Stimulated activated CD8-positive, alpha-beta memory T cell treated with anti-CD3 and anti-CD28 coated beads, Interleukin-7, amount 100 ng/mL, for 1 hour (primary cell): ENCODE measurements at places on chromosomes 4 and X.

GRCh38 chr4:39658756-39659155, 20.1 kb upstream of the SMIM14 start:
- no peak for DNase-seq

- DNase-seq = no peak
These were observed 491.9 kb downstream of the MID1IP1 start for GRCh38 chrX:39293203-39293602.

- DNase-seq = no peak
These were observed 58.7 kb downstream of the PPEF2 start for GRCh38 chr4:75843596-75843995.

DNA sequence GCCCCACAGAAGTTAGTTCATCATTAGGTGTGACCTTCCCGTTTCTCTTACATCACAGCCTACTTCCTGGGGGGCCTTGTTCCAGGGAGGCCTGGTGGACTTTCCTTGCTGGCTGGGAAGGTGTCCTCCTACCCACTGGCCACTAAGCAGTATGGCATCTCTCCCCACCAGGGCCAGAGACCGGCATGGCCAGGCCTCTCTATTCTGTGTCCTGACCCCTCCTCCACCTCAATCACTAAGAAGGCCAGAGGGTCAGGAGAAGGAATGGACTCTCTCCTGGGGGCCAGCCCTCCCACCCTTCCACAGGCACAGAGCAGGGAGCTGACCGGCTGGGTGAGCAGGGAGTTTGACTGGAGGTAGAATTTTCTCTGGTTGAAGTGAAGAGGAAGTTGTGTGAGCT, 81.9 kb downstream of the PJA1 start:
- DNase-seq = no peak

- no peak for DNase-seq
These were observed 148.9 kb downstream of the ADAM29 start for GRCh38 chr4:175066923-175067627.

DNA sequence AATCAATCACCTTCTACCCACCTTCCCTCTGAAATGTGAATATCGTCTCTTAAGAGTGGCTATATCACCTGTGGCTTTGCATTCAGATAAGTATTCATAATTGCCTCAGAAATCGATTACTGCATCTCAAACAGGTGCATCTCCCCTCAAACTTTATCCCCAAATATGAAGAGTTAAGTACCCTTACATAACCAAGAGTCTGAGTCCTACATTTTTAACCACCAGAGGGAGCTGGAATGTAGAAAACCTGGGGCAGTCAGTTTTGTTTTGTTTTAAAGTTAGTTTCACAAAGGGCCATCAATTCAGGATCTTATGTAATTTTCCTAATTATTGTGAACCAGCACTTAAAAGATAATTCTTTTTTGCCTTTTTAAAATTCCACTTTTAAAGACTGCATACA, 5.7 kb downstream of the TCEANC start:
- DNase-seq = no peak

DNA sequence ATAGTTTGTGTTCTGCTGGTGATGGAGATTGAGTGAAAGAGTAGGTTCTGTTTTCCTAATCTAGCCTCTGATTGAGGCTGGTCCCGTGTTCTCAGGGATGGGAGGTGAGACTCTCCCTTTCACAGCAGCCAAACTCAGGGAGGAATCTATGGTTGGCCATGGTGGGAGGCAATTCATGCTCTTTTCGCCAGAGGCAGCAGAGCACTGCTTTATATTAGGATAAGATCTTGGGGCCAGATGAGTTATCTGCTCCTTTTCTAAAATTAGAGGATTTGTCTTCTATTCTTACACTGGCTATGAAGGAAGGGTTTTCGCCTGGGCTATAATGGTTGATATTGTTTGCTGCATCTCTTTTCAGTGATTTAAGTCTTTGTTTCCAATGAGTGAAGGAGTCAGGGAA, 63.9 kb upstream of the NLGN4X start:
- no peak for DNase-seq

DNA sequence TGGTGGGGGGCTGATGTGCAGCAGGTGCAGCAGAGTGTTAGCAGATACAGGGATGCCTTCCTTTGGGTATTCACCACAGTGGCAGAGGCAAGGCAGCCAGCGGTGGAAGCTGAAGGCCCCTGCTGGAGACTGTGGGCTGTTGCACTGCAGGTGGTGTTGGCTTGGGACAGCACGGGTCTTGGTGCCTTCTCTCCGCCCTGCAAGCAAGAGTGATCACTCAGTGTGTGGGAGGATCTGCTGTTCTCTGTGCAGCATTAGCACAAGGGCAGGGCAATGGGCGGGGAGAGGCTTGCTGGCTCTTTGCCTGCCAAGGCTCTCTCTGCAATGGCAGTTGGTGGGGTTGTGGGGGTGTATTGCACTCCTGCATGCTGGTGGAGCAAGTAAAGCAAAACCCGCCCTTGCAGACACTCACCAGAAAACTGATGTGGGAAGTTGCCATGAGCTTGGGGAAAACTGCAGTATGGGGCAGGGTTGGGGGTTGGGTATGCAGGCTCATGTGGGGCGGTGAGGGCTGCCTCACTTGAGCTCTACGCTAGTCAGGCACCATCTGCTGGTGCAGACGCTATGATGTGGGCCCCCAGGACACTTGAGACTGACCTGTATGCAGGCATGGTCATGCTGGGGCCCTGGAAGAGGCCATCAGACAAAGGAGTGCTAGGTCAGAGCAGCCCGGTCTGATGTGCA, 820.8 kb upstream of the GRIA3 start:
- no peak for DNase-seq

DNA sequence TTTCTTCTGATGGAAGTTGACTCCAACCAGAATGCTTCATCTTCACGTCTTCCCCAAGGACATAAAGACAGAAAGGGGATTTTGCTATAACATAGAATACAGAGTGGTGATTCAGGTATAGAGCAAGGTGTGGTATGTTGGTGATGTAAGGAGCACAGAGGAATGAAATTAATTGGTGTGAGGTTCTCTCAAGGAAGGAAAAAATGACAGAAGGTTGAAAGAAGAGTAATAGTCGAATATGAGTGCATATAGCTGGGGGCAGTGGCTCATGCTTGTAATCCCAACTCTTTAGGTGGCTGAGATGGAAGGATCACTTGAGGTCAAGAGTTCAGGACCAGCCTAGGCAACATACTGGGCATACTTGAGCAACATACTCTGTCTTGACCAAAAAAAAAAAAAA, 20.1 kb downstream of the KIAA0232 start:
- no peak for DNase-seq

GRCh38 chr4:555566-556275, 20.4 kb downstream of the TMEM271 start:
- no peak for DNase-seq

DNA sequence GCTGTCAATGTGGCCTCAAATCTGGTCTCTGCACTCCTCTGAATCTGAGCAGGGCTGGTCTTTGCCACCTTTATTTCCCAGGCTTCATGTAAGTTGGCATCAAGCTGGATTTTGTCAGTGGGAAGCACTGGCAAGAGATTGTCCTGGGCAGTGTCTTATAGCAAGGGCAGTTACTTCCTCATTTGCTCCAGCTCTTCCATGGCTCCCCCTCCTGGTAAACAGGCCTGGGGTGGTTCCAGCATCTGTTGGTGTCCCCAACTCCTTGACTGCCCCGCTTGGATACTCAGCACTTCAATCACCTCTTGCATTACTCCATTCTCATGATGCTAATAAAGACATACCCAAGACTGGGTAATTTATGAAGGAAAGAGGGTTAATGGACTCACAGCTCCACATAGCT, 15.0 kb upstream of the REST start:
- no peak for DNase-seq
